ENCODE measurements at places on chromosomes 3 and 15. TPM values are rescaled to one million over a fixed set of nuclear protein-coding genes. Genes with fewer than 3 reads are reported as not detected.

DNA sequence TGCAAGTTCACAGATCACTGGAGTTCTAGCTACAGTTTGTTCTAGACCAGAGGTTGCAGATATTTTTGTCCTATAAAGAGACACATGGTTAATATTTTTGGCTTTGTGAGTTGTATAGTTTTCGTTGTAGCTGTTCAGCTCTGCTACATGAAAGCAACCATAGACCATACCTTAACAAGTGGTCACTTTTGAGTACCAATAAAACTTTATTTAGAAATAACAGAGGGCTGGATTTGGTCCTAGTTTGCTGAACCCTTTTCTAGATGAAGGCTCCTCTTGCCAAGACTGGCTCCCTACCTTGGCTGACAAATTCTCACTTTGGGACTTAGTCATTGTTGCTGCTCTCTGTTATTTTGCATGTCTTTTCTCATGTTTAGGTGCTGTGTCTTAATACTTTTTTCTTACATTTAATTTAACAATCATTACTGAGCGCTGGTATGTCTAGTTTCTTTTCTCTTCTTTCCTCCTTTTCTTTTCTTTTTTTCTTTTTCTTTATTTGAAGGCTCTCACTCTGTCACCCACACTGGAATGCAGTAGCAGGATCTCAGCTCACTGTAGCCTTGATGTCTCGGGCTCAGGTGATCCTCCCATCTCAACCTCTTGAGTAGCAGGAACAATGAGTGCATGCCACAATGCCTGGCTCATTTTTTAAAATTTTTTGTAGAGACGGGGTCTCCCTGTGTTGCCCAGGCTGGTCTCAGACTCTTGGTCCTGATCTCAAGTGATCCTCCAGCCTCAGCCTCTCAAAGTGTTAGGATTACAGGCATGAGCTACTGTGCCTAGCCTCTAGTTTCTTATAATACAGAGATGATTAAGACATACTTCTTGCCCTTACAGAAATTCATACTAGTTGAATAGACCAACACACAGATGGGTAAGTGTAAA, 227.5 kb downstream of the PTPRG start:
- no peak for DNase-seq

- no peak for DNase-seq
Measured at GRCh38 chr3:56086355-56086754, 381.9 kb downstream of the ERC2 start.

DNA sequence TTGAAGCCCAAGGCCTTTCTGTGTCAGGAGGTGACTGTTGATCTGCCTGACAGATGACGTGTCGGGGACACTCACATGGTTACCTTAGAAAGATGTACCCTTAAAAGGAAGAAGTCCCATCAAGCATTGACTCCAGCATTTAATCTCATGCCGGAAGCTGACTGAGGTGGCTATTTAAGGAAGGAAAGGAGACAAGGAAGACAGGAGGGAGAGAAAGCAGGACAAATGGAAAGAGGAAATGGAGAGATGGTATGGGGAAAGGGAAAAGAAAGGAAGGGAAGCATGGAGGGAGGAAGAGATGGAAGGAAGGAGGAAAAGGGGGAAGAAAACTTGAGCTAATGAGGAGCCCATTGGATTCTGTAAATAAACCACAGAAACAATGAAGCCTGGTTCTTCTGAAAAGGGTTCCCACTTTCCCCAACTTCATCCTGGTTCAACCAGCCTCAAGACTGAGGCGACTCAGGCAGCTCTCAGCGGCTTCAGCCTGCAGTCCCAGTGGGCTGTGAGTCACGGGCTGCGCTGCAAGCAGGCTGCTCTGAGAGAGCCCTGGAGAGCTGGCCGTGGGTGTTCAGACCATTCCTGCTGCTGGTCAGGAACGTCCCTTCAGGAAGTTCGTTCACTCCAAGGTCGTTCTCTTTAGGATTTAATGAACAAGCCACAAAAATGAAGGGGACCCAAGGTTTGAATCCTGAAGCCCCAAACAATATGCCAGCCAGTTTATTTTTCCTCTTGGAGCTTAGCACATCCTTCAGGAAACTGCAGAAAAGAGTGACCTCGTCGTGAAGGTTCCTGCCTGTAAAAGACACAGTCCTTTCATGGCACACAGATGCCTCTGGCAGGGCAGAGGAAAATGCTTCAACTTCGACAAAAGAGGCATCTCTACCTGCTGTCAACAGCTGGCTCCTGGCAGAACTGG, 69.6 kb upstream of the THBS1 start:
- no peak for DNase-seq

TFDP2 gene
- 42.1 TPM for total RNA-seq

ITGA11 gene
- 22.8 TPM for total RNA-seq

DNA sequence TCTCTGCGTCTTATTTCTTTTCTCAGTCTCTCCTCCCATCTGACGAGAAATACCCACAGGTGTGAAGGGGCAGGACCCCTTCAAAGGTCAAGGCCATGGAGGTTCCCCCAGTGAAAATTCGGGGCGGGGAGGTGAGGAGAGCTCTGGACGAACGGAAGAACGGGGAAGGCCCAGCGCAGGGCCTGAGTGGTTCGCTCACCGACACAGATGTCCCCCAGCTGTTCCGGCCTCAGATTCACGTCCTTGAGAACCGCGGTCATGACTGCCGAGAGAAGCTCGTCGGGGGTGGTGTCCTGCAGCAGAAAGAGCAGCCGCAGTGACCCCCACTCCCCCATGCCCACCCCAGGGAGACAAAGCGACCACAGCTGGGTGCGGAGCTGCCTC, 542 bp downstream of the ACAA1 start:
- DNase-seq: no peak

PPP1R14D gene
- total RNA-seq: not detected

SH3GL3 gene
- 0.26 TPM for total RNA-seq

GRCh38 chr15:52658955-52659354, 20.2 kb downstream of the ATOSA start:
- no peak for DNase-seq

DNA sequence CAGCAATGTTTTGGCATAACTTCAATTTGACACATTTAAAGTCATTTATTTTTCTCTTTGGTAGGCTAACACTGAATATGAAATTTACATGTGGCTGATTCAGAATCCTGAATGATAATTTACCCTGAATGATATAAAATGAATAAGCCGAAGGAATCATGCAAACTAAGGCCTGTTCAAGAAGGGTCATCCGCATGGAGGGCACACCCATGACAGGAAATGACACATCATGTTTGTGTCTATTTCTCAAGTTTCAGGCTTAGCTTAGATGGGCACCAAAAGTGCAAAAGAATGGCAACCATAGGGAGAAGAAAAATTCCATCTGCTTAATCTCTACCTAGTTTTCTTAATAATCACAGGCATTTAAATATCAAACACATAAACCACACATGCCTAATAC, 141.5 kb downstream of the DUT start:
- no peak for DNase-seq

MESP2 gene
- total RNA-seq: not detected

- no peak for DNase-seq
Measured at GRCh38 chr3:79245284-79246138, 522.3 kb downstream of the ROBO1 start.

TF gene
- total RNA-seq: 2.1 TPM

DNA sequence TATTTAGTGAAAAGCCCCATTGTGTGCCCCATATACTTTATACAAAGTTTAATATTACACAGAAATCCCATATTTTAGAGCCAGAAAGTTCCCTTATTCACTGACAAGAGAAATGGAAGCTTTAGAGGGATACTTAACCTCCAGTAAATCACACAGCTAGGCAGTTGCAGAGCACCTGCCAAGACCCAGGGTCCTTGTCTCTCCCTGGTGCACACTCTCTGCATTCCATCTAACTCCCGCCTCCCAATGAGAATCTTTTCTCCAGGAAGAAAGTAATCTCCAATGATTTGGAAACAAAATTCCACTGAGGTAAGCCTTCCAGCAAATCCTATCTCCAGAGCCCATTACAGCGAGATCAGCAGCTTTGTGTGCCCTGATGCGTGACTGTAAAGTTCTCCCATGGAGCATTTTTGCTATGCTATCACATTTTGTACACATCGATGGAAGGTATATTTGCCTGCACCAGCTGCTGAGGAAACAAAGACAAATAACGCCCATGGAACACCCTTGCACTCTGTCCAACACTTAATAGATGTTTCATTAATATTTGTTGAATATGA, 41.4 kb downstream of the ULK4 start:
- DNase-seq: no peak

GRCh38 chr15:93985925-93986324, 245.4 kb upstream of the MCTP2 start:
- no peak for DNase-seq

DNA sequence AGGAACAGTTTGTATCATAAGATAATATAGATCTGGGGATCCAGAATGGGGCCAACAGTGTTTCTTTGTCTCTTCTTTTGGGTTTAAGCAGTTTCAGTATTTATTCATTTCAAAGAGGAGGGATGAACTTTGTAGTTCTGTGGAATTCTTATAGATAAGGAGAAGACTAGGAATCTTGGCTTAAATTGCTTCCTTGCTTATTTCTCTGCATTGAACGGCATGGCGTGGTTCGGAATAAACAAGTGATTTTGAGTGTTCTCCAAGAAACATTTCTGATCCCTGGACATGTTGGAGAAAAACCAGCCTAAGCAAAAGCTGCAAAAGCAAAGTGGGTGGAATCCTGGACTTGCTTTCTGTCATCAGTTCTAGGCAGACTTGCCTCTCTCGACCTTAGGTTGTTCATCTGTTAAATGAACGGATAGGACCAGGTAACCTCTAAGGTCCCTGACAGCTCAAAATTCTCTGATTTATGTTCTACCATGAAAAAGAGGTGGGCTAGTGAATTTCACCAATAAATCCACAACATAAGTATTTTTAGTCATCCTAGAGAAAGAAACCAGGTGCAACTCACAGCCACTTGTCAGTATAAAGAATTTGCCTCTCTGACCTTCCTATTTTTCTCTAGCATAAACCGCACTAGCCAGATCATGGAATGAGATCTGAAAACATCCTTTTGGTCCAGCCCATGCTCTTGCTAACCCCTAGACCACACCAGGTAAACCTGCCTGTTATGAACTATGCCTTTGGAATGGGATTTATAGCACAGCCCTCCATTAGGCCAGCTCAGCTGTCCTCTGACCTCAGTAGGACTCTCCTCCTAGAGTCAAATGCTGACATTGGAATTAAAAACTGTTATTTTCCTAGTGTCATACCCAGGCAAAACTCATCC, 78.8 kb downstream of the CLDN11 start:
- DNase-seq: no peak

BNC1 gene
- total RNA-seq: 1.1 TPM

SEMA6D gene
- 8.8 TPM for total RNA-seq

GRCh38 chr3:110419096-110419495, 652.5 kb upstream of the NECTIN3 start:
- no peak for DNase-seq

- no peak for DNase-seq
Measured at GRCh38 chr15:84598250-84598649, 2.6 kb upstream of the ZSCAN2 start.

DNA sequence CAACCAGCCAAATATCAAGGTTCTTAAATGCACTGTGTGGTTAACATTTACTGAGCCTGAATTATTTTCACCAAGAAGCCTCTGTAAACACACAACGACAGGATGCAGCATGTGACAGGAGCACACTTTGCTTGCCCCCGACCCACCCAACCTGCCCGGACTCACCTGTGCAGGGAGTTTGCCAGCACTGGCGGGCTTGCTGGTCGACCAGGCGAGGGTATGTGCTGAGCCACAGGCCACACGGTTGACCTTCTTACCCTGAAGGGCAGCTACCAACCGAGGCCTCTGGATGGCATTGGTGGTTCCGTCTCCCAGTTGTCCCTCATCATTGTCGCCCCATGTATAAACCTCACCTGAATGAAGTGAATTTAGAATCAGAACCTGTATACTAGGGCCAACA, 25.7 kb upstream of the OCA2 start:
- DNase-seq: no peak

DNA sequence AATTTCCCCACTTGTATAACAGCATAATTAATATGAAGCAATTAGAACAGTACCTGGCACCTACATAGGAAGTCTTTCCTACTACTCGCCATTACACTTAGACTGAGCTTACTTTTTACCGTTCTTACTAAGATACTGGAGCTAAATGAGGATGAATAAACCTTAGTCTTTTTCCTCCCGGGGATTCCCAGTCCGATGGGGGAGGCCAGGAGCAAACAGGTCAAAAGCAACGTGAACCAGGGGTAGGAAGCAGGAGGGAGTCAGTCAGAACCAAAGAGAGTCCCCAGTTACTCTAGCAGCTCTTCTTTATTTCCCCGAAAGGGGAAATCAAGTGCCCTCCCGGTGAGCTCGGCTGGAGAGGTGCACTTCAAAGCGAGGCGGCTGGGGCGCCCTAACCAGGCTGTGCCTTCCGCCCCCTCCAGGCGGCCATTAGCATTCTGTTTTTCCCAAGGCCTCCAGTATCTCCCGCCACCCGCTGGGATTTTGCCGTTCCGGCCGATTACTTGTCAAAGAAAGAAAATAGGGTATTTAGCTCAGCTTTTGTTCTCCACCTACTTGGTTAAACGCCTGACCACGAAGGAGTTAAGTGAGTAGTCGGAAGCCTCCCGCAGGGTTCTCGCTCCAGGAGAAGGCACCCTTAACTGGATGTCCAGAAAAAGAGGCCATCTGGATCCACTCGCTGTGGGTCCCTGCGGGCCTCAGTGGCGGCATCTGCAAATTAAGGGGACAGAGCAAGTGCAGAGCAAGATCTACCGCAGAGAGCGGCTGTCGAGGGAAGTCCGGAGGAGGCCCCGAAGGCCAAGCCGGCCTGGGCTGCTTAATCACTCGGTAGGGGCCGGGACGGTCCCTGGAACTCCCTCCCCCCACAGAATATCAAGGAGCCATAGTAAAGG, 6.3 kb upstream of the EOMES start:
- DNase-seq: no peak

All from ureter (tissue), 1 donor.